ENCODE measurements at places on chromosomes 16 and 17.

DNA sequence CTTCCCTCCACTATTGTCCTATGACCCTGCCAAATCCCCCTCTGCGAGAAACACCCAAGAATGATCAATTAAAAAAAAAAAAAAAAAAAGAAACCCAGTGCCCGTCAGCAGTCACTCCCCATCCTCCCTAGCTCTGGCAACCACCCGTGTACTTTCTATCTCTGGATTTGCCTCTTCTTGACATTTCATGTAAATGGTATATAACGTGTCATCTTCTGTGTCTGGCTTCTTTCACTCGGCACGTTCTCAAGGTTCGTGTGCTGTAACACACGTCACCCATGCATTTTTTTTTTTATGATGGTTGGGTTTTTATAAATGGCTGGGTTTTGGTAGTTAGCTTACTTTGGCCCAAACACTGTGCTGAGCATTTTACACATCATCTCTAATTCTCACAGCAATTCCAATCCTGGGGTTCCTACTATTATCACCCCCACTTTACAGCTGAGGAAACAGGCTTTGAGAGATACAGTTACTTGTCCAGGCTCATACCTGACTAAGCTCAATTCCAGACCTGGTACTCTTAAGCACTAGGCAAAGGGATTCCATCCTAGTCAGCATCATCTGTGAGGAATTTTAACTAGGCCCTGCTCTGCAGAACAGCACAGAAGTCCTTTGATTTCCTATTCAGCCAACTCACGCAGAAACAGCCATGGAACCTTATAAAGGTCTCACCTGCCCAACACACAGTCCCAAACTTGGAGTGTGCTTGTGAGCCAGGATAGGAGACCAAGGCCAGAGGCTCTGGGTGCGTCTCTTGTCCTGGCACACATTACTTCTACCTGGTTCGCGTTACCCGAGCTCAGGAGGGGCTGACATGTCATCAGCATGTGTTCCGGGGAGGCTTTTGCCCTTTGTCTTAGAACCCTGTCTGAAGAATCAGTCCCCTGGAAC is 11.7 kb downstream of the NDUFAB1 start:
- no peak for DNase-seq

DNA sequence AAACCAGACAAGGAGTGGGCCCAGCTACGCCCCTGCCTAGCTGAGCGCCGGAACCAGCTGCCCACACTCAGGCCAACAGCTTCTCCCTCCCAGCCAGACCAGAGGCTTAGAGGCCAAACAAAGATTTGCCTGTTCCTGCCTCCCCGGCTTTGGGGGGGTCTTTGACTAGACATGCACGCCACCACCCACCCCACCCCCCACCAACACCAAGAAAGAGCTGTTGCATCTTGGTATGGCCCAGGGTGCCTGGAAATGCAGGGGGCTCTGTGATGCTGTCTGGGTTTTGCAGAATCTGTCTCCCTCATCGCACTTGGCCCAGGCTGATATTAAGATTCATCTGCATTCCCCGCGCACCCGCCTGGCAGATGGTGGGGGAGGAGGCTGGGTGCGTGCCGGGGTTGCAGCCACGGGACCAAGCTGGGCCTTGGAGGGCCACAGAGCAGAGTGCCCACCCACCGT is 1.3 kb upstream of the NXPH3 start:
- DNase-seq: no peak

- no peak for DNase-seq
These were observed 3.4 kb downstream of the TRAF4 start for GRCh38 chr17:28747051-28747691.

DNA sequence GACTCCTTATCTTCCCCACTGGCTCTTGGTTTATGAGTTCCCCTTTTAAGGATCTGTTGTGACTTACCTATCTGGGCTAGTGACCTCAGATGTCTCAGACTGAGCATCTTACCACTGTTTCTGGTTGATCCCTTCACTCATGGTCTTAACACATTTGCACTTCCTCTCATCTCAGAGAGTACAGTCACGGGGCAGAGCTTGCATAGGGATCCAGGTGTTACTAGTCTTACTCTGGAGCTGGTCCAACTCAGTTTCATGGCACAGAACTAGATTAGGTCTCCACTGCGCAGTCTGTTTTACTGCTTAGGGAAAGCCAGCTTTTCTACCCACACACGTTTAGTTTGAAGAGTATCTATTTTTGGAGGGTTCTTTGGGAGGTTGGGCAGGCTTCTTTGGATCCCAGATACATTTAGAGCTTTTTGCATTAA is 10.2 kb downstream of the GABARAPL2 start:
- no peak for DNase-seq

DNA sequence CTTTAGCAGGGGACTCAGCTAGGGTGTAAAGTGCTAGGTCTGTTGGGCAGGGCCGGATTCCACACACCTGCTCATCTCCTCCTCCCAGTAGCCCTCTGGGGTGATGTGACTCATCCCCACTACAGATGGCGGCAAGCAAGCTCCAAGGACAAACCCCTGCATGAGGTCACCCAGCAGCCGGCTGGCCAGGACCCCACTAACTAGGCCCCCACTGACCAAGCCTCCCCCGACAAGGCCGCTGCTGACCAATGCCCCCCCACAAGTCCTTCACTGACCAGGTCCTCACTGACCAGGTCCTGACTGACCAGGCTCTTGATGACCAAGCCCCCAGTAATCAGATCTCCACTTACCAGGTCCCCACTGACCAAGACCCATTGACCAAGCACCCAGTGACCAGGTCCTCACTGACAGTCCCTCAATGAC is 36.7 kb downstream of the TNFRSF13B start:
- DNase-seq: no peak

GRCh38 chr17:40548982-40549685 is 16.1 kb downstream of the CCR7 start:
- DNase-seq: peak; percentile 86

DNA sequence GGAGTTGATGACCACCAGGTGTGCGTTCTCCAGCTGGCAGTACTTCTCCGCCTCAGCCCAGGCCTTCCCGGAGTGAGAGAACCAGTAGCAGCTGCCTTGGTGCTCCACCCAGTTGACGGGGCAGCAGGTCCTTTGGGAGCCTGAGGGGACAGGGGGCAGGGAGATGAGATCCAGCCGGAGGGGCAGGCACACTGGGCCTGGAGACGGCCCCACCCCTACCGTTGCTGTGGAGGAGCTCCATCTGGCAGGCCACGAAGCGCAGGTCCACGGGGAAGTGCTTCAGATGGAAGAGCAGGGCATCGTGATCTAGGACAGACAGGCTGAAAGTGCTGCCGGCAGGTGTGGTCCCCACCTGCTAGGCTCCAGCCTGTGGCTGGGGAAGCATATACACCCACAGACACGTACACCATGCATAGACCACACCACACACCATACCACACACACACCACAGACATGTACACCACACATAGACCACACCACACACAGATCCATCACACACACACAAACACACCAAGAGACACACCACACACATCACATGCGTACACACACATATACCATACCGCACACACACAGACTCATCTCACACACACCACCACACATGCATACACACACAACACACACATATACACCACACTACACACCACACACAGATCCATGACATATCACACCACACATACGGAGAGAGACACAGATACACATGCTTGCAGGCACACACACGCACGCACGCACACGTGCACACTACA is 7.4 kb downstream of the ASGR2 start:
- DNase-seq: no peak

- peak; percentile 95 for DNase-seq
These were observed 1.6 kb upstream of the DUSP14 start for GRCh38 chr17:37488009-37488604.

- no peak for DNase-seq
These were observed 10.0 kb downstream of the RGS11 start for GRCh38 chr16:265711-266110.

GRCh38 chr16:83701494-83701893 is 106.3 kb upstream of the HSBP1 start:
- no peak for DNase-seq

DNA sequence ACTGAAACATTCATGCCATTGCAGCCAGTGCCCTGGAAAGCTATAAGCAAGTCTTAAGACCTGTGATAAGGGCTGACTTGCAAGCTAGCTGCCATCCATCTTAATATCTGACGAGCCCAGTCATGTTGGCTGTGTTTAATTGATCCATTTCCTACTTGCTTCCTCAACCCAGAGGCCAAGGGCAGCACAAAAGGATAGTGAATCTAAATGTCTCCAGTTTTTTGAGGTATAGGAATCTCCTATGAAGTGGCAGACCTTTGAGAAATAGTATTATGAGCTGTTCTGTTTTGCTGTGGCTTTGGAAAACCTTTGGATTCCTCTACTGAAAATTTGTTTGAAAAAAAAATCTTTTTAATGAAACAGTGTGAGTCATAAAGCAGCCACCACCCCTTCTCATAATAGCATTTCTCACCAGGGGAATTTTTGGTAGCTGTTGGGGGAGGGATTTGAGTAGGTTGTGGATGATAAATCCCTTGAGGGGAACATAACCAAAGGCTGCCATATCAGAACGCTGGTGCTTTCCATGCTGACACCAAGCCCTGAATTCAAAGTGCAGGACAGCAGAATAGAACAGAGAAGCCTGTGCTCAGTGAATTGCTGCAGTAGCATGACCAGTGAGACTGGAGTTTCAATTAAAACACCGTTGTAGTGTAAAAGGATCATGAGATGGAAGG is 12.9 kb downstream of the ZNRF1 start:
- DNase-seq: peak; percentile 79

DNA sequence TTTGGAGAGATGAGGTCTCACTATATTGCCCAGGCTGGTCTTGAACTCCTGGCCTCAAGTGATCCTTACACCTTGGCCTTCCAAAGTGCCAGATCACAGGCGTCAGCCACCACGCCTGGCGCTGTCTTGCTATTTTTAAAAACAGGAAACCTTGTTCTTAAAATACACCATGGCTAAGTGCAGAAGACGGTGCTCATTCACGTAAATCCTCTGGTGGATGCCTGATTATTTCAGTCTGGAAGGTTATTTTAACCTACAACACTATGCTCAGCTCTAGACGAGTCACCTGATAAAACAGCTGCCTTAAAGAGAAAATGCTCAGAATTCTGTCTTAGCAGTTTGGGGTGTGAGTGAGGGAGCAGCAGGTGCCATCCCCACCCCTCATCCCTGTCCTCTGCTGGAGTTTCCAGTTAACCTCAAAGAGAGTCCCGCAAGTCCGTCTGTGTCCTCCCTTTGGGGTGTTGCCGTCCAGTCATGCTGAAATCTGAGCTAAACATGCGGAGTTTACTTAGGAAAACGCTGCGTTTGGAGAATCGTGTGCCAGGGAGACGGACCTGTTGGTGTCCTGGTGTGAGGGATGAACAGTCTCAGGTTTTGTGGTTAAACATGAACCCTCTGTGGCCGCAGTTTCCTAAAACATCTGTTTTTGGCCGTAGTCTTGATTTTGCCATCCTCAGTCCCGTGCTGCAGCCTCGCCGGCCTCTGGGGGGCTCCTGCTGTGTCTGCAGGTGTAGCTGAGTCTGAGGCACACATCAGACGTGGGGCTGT is 17.1 kb downstream of the SPG7 start:
- no peak for DNase-seq

GRCh38 chr16:57949595-57950238 is 21.2 kb downstream of the CNGB1 start:
- no peak for DNase-seq

- no peak for DNase-seq
These were observed 70.6 kb downstream of the MARCHF10 start for GRCh38 chr17:62737513-62737912.

DNA sequence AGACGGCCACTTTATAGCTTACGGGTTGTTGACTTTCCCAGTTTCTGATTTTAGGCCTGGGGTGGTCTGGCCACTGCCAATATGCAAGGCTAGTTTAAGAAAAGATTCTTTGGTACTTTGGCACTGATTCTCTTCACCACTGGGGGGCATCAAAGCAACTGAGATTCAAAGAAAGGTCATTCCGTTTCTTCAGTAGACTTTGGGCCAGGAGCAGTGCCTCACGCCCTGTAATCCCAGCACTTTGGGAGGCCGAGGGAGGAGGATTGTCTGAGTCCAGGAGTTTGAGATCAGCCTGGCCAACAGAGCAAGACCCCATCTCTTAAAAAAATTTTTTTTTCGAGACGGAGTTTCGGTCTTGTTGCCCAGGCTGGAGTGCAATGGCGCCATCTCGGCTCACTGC is 53.0 kb downstream of the RPA1 start:
- DNase-seq: peak; percentile 14

DNA sequence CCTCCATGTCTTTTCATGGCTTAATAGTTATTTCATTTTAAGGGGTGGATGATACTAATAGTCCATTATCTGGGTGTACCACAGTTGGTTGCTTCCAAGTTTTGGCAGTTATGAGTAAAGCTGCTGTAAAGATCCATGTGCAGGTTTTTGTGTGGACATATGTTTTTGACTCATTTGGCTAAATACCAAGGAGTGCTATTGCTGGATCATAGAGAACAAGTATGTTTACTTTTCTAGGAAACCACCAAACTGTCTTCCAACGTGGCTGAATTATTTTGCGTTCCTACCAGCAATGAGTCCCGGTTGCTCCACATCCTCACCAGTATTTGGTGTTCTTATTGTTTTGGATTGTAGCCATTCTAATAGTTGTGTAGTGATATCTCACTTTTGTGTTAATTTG is 181.9 kb downstream of the SPECC1 start:
- DNase-seq: peak; percentile 41

GRCh38 chr16:13997933-13998332 is 73.2 kb upstream of the MRTFB start:
- DNase-seq: no peak

GRCh38 chr16:2443555-2443954 is 14.3 kb downstream of the CCNF start:
- DNase-seq: no peak

GRCh38 chr17:79792984-79793923 is 3.6 kb downstream of the CBX8 start:
- DNase-seq: no peak

DNA sequence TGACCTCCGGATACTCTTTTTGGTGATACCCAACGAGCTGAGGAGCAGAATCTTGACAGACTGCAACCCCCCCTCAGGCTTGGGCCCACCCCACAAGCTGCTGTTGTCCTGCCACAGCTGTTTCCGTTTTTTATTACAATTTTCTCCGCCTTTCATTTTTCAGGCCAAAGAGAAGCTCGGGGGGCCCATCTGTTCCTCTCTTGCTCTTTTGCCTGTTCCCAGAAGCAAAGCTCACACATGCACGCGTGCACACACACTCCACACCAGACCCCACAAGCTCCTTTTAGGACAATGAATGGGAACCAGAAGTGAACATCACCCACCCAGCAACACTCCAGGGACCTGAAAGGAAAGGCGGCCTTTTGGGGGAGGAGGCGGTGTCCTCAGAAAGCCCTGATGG is 16.3 kb downstream of the SOX9 start:
- DNase-seq: no peak

All from fibroblast of the conjunctiva (primary cell).